GM12878 (cell line): ENCODE measurements at places on chromosomes 7 and 10.

DNA sequence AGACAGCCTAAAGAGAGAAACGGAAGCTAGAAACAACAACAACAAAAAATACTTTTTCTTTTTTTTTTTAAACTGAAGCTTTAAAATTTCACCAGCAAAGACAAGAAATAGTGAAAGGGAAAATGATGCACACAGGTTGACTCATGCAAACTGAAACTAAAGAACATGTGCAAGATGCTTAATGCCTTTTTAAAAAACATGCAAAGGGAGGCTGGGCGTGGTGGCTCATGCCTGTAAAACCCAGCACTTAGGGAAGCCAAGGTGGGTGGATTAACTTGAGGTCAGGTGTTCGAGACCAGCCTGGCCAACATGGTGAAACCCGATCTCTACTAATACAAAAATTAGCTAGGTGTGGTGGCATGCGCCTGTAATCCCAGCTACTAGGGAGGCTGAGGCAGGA, 15.1 kb upstream of the CUBN start:
- peak; percentile 9 for DNase-seq
- H3K4me3 ChIP-seq = no peak overlapping the region
- no peaks in the 10 kb centered on the region for H3K4me1 ChIP-seq

DNA sequence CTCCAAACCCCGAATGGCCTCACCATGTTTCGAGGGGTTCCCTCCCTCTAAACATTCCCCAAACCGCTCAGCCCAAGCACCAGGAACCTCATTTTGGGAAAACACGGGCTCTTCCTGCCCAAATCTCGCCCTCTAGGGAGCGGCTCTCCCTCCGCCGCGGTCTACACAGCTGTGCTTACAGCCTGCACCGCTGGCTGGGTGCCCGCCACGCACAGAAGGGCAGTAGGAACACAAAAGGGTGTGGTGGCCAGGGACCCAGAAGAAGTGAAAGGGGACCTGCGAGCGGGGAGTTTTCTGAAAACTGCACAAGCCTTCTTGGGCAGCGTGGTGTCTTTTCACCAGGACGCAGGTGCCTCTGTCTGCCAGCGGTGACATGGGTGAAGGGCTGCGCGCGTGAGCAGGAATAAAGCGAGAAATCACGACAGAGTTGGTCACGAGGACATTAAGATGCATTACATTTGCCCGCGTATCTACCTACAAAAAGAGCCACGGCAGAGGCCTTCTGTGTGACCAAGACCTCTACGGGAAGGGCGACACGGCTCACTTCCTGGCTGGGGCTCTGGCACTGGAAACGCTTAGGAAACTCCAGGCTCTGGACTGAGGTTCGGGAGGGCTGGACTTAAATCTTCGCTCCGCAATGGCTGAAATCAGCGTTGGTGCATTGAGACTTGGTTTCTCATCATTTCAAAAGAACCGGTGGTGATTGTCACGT, 171.7 kb downstream of the LSM5 start:
- peaks cover 4% of the 10 kb centered on the region for H3K27me3 ChIP-seq
- H3K36me3 ChIP-seq = no peaks in the 10 kb centered on the region
- no peak overlapping the region for H3K4me3 ChIP-seq
- no peaks in the 10 kb centered on the region for H3K4me1 ChIP-seq
- no peak overlapping the region for H3K27ac ChIP-seq
- no peak for DNase-seq

DNA sequence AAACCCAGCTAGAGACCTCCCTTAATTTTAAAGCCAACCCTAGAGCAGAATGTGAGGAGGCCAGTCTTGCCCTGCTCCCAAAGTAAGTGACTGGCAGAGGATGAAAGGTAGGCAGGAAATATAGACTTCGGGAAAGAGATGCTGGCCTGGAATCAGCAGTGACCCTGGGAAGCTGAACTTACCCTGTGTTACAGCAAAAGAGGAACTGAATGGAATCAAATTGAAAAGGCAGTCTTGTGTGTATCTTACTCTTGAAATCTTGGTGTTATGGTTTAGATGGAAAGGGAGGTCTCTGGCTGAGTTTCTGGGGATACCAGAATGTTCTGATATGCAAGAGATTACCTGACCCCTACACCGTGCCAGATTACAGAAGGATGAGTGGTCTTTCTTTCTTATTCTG, 7.9 kb upstream of the CFAP43 start:
- no peak overlapping the region for H3K27ac ChIP-seq
- H3K27me3 ChIP-seq = no peaks in the 10 kb centered on the region
- DNase-seq = no peak
- H3K4me1 ChIP-seq = no peaks in the 10 kb centered on the region
- no peak overlapping the region for H3K4me3 ChIP-seq
- H3K36me3 ChIP-seq = no peaks in the 10 kb centered on the region

GRCh38 chr10:3045471-3046209, 21.7 kb upstream of the PFKP start:
- no peaks in the 10 kb centered on the region for H3K27me3 ChIP-seq
- no peak overlapping the region for H3K27ac ChIP-seq
- DNase-seq = no peak
- H3K4me3 ChIP-seq = no peak overlapping the region
